A549 treated with DMSO at 1 μM for 4 hours (cell line): ENCODE measurements at places on chromosomes 2 and 18. TPM values are rescaled to one million over a fixed set of nuclear protein-coding genes. Genes with fewer than 3 reads are reported as not detected.

Gene DAW1
- 1.6 to 2.7 TPM (median 1.7 TPM) in 5 replicates for total RNA-seq

Gene SPATA3
- total RNA-seq: not detected in 5 replicates

Gene AQP12A
- not detected in 5 replicates for total RNA-seq

Gene GLB1L
- total RNA-seq: 5.1 to 6.7 TPM (median 6.1 TPM) in 5 replicates

Gene TRIM43B
- not detected in 5 replicates for total RNA-seq

Gene TOGARAM2
- 0.12 to 0.33 TPM (median 0.15 TPM) in 5 replicates for total RNA-seq

Gene SERPINB13
- not detected in 5 replicates for total RNA-seq

Gene EMILIN2
- total RNA-seq: 8.7 to 13.8 TPM (median 12.0 TPM) in 5 replicates
